ENCODE measurements at places on chromosomes 12 and 14.
A peak's percentile ranks its signal among the peaks of the same experiment; 100 is the strongest.

DNA sequence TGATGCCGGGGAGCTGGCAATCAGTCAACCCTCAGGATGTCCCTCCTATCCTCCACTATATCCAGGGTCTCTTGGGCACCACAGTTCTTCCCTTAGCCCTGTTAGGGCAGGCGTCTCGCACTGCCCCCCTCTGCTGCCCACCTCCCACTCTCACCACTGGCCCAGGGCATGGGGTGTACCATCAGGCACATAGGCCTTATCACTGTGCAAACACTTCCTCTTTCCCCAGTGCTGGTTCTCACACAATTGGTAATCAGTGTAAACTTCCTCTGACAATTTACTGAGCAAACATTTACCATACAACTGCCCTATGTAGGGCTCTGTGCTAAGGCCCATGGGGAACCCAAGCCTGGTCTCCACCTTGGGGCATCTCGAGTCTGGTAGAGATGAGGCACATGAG lies 20.1 kb upstream of the TMED10 start:
- no peak for DNase-seq

DNA sequence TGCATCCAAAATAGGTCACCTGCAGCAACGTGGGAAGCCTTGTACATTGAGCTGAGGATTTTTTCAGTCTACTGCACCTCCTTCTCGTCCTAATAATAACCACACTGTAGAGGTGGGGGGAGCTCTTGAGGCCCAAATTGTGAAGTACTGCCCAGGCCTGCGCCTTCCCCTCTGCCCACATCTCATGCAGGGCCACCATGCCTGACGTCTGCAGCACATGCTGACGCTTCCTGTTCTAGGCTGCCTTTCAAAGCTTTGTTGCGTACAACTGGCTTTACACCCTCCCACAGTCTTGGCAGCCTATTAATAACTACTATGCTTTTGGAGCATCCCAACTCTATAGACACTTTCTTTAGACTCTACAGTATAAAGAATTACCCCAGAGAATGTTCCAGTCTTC lies 26.5 kb upstream of the TTC7B start:
- DNase-seq = no peak

DNA sequence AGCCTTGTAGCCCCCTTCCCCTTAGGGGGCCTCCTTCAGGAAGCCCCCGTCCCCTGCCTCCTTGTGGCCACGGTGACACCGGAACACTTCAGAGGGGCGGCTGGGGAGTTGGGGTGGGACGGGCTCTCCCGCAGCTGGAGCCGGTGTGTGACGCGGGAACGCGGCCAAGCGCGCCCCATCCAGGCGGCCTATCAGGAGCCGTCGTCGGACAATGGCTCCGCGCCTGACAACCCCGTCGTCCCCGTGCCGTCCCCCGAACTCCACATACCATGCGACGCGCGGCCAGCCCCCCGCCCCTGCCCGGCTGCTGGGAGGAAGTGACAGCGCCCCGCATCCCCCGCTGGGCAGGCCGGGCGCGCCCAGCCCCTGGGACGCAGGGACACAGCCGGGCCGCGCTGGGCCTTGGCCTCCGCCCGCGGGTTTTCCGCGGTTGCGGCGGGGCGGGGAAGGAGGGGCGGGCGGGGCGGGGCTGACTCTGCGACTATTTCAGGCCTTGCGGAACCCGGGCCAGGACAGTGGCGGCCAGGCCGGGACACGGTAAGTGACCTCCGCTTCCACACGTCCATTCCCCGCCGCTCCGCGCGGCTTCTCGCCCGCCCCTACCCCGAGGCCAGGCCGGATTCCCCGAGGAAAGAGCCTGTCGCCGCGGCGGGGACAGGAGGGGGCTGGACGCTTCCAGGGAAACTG lies at the start of gene TNFAIP2:
Gene TNFAIP2, plus strand, starts transcription at position 515 of the 687 bp plus-strand sequence. CDS start 2,997 bp downstream, outside the sequence.
- DNase-seq = no peak

DNA sequence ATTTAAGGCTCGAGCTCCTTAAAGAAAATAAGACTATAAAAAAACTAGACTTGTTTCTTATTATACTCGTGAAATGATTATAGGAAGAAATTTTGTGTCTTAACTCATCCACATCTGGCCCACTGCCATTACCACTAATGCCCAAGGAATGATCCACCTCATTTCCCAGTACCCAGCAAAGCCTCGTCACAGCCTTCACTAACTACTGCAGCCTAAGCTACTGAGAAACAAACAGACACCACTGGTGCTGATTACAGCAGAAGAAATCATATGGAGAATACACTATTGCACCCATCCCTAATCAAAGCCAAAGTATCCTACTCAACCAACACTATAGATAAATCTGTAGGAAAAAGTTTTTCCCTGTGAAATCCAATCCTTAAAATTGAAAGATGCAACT lies 205.3 kb upstream of the NAV3 start:
- no peak for DNase-seq

DNA sequence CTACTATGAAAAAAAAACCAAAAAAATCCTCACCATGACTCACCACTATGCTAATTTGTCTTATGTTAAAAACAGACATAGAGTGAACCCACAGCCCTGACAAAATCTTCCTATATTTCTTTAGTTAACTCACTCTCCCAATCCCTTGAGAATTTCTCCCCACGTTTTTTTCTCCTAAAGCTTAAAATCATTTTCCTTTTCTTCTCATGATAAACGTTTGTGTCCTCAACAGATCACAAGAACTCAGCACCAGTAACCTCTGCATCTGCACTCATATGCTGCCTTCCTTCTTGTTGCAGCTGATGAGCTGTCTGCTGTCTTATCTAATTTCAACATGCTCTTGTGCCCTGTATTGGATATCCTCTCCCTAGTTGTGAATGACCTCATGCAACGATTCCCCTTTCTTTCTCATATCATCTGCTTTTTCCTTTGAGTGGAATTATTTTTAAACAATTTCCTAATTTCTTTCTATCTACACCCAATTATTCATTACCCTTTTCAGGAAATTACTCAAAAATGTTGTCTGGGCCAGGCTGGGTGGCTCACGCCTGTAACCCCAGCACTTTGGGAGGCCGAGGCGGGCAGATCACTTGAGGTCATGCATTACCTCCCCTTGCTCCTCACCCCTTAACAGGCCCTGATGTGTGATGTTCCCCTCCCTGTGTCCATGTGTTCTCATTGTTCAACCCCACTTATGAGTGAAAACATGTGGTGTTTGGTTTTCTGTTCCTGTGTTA lies 427.5 kb upstream of the MGAT4C start:
- DNase-seq = no peak

DNA sequence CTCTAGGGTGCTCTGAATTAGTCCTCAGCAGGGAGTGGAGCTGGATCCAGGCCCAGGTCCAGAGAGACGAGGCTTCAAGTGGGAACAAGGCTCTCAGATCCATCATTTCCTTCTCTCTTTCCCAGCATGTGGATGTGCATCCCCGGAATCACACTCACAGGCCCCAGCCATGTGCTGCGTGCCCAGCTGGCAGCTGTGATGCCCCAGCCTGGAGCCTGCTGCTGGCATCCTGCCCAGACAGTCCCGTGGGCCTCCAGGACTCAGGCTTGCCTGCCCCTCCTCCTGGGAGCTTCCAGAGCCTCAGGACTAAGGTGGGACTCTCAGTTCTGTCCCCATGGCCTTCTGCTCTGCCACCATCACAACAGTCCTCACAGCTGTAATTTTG lies 6.2 kb upstream of the KRT84 start:
- DNase-seq = peak; percentile 17

DNA sequence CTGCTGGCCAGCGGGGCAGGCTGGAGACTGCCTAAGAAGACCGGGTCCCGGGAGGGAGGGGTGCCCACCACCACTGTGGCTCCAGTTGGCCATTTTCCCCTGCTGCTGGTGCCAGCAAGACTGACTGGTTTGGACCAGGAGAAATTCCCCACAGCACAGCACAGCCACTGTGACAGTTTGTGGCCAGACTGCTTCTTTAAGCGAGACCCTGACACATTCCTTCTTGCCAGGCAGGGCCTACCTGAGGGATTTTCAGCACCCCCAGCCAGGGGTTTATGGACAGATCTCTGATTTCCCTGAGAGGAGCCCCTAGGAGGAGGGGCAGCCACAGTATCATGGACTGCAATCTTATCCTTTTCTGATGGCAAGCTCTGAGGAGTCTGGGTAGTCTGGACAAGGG lies 15.5 kb downstream of the GLIPR1L1 start:
- DNase-seq = no peak

DNA sequence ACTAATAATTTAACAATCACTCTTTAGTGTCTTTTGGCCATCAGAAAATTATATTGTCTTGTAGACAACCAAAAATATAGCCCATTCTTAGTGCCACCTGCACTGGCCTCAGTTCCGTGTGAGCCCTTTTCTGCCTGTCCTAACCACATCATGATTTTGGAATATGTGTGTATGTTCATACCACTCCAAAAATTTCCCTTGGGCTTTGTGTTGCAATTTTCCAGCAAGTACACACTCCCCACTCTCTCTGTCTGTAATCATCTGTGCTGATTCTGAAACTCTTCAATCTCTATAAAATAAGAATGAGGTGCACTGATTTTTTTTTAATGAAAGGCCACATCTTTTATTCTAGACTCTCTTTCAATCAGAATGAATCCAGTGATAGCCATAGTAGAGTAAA lies 196.0 kb downstream of the PIK3C2G start:
- DNase-seq = no peak

GRCh38 chr12:51361161-51362016 lies 14.9 kb upstream of the CELA1 start:
- DNase-seq = no peak

GRCh38 chr14:69299286-69300035 lies 39.5 kb downstream of the GALNT16 start:
- no peak for DNase-seq

DNA sequence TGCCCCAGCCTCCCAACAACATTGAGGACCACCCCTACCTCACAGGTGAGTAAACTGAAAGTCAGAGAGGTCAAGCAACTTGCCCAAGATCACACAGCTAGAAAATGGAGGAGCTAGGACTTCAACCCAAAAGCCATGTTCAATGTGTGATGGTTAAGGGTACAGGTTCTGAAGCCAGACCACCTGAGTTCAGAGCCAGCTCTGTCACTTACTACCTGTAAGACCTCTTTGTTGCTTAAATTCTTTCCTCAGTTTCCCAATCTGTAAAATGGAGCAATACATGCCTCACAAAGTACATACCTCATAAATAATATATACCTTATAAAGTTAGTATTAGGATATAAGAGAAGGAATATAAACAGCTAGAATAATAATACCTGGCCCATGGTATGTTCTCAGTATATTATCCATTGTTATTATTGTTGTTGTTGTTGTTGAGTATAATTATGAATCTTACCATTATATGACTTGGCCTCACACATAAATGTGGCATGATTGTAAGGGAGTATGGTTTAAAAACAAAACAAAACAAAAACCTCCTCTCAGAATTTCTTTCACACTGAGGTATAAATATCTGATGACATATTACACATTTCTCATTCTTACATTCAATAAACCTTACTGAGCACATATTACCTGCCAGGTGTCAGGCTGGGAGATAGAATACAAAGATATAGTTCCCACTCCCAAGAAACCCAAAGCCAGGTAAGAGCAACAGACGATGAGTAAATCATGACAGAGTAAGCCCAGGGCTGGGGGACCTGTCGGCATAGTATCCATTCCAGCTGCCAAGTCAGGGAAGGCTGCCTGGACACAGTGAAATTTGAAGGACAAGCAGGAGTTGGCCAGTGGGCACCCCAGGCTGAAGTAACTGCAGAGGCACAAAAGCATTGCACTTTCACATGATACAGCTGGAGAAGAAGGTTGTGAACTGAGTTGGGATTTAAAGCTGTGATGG lies 19.6 kb downstream of the CMKLR1 start:
- no peak for DNase-seq
